Bone marrow (tissue), 2 donors: ENCODE measurements at places on chromosomes 1 and 21.

DNA sequence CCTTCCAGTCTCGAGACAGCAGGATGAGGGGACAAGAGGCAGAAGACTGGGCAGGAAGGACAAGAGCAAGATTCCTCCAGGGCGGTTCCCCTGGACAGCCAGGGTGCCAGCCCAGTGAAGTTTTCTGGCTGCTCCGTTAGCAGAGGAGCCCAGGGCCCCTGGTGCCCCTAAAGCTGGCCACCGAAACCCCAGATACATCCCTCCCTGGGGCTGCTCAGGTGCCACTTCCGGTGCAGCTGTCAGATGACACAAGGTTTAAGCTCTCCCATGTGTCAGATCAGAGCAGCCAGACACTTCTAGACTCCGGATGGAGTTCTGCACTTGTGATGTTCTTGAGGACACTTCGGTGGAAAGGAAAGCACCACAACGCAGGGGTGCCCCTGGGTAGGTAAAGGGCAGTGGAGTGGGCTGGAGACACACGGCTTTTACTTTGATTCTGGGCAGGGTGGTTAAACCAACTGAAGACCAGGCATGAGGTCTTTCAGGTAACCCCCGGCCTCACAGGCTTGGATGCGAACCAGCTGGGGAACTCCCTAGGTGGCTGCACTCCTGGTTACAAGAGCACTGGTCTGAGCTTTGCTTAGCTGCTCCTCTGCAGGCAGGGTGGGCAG lies 85.7 kb downstream of the ITPKB start:
- no peak for DNase-seq

GRCh38 chr1:229888561-229889001 lies 178.5 kb upstream of the GALNT2 start:
- no peak for DNase-seq

DNA sequence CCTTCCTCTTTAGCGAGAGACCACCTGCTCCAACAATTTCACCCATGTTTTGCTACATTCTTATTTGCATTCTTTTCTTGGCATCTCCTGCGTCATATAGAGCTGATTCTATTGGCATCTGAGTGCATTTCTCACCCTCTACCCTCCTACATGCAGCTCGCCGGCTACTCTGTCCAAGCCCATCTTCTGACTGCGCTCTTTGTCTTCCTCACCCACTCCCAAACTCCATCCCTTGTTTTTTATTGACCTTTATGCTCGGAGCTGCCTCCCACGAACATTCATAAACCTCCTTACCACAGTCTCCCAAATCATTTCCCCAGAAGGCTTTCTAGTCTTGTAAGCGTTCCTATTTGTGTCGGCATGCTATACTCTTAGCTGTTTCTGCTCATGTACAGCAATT lies 33.6 kb upstream of the FMN2 start:
- no peak for DNase-seq

DNA sequence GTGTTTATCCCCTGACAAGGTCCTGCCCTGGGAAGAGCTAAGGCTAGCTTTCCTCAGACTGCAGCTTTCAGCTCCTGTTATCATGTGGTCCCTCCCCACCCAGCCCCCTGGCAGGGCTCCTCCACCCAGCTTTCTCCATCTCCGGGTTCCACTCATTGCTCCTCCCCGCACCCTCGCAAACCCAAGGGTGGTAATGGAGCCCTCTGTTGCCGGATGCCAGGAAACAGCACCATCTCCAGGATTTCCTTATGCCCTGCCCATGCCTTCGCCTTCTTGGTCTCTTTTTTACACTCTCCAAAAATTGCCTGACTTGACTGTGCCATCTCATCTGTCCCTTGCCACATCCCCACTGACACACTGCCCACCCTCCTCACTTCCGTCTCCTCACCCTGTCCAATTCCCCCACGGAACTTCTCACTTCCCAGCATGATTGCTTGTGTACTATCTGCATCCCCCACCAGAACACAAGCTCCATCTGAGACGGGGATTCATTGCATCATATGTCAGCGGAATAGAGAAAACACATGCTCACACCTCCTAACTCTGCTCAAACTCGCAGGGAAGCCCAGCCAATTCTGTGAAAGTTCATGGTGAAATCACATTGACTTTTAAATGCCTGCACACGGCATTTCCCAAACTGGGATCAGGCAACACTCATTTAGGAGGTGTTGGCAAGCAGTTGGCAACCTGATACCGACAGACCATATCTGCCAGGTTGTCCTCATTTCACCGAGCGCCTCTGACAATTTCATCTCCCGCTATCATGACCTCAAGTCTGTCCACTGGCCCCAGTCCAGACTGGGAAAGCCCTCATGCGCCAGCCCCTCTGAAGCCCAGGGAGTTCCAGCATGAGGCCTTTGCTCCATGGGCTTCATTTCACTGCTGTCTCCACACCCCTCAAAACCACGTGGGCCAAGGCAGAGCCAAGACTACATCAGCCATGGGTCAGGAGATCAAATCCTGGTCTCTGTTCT lies 201.1 kb downstream of the MATN1 start:
- no peak for DNase-seq

- DNase-seq = no peak
These were observed 597.9 kb upstream of the ADAMTS5 start for GRCh38 chr21:27564684-27565301.

DNA sequence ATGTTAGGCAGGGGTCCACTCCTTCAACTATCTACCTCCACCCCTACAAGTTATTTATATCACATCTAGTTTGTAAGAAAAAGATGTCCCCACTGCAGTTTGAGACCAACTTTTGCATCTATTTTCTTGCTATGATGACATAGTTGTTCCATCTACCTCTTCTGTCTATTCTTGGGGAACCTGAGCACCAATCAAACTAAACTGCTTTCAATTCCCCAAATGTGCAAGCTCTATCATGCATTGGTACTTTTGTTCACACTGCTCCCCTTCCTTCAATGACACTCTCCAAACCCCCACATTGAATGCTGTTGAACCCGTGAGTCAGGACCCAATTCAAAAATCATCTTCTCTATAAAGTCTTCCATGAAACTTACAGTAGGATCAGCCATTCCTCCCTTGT lies 16.0 kb upstream of the FRRS1 start:
- no peak for DNase-seq

GRCh38 chr1:211660718-211661222 lies 14.7 kb downstream of the NEK2 start:
- no peak for DNase-seq

DNA sequence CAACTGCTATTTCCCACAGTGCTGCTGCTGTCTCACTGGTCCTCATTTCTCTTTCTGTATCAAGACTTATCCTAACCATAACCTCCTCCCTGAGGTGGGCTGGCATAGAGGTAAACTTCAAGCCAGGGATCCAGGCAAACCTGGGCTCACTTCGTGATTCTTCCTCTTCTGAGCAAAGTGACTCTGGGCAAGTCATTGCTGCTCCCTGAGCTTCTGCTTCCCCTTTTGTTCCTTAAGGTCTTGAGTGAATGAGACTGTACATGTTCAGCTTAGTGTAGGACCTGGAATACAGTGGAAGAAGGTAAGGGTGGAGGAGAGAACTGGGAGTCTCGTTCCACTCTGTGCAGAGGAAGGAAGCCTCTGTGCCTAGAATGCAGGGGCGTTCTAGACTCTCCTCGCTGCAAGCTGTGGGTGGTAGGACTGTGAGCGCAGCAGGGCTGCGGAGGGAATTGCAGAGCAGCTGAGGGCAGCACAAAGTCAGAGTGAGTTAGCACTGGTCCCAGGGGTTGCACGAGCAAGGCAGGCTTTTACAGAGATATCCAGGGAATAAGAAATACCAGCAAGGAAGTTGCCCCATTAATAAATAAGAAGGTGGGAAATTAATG lies 11.4 kb upstream of the ERI3 start:
- DNase-seq = no peak

- DNase-seq = no peak
These were observed 154.1 kb downstream of the TGFBR3 start for GRCh38 chr1:91731815-91732214.

- DNase-seq = no peak
These were observed 25.1 kb upstream of the PLXNA2 start for GRCh38 chr1:208269338-208269666.

- no peak for DNase-seq
These were observed 94.9 kb upstream of the ETV3 start for GRCh38 chr1:157233131-157233530.

DNA sequence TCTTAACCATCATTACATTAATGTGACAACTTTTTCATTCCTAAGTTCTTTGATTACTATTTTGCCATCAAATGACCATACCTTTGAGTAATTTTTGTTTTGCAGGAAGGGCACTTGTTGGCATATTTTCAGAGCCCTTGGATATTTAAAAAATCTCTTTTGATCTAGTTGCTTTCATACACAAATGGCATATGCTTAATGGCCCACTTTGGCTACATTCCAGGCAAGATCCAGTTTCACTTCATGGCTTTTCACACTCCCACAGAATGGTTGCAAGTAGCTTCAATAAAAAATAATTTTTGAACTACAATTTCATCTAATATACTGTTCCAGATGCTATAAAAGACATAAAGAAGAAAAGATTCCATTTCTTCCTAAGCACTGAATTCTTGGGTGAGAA lies 18.1 kb downstream of the ADAM30 start:
- no peak for DNase-seq

- DNase-seq = no peak
These were observed 108.7 kb upstream of the TTC34 start for GRCh38 chr1:2910211-2910610.

DNA sequence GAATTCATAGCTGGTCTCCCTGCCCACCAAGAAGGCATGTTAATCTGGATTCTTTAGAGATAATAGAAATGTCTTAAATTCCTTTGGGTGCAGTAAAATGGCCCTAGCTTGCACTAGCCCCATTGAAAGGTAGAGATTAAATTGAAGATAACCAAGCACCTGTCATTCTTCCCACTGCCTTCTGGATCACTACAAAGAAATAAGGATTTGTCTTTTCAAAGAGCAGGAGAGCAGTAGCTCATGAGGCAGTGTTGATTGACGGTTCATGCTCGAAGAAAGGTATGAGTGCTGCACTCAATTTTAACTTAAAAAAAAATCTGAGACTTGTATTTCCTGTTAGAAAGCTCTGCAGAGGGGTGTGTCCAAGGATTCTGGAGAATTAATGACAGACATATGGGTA lies 74.9 kb upstream of the F3 start:
- DNase-seq = no peak

- no peak for DNase-seq
These were observed 3.9 kb downstream of the ARHGEF2 start for GRCh38 chr1:155974208-155975115.

GRCh38 chr1:31415658-31416057 lies 2.6 kb downstream of the SERINC2 start:
- no peak for DNase-seq

DNA sequence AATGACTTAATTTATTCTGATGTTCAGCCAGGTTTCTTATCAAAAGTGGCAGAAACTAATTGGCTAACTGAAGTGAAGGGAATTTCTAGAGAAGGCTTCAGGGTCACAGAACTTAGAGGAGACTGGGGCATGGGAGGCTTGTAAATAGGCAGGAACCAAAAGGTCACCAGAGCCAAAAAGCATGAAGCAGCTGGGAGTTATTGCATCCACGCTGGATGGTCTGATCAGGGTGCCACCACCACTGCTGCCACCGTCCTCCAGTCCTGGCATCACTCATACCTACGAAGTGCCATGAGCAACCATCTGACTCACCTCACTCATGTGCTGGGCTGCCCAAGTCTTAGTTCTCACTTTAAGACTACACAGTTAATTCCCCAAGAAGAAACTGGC lies 82.5 kb upstream of the DPH5 start:
- no peak for DNase-seq

DNA sequence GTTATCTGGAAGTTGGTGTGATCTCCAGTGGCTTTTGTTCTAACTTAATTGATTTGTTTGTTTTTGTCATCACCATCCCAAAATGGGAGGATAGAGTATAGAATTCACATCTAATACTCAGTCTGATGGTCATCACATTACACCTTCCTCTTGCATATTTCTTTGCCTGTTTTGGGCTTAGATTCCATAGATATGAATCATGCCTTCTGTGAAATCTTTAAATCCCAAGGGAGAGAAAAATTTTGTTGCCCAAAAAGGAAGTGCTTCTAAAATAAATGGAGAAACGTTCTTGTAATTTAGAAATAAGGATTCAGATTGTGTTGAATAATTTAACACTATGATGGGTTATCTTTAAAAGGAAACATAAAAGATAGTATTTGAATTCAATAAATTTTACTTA lies 446.0 kb upstream of the LRRC7 start:
- no peak for DNase-seq

GRCh38 chr21:39033878-39034589 lies 149.2 kb downstream of the PSMG1 start:
- no peak for DNase-seq

GRCh38 chr1:220997791-220998190 lies 118.5 kb downstream of the HLX start:
- DNase-seq = no peak

DNA sequence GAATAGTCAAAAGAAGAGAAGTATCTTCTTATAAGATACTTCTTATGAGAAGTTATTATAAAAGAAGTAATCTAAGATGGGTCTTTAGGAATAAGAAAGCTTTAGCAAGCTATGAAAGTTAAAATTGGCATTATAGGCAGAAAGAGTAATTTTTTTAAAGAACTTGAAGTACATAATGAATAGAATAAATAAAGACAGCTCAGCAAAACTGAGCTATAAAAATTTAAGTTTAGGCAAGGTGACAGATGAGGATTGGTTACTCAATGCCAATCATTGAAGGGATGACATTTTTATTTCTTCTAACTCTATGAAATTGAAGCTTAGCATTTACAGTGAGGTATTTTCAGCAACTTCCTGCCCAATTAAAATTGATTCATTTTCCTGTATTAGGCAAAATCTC lies 966.8 kb downstream of the BRINP3 start:
- no peak for DNase-seq

GRCh38 chr1:185258676-185259075 lies 58.4 kb downstream of the IVNS1ABP start:
- no peak for DNase-seq

DNA sequence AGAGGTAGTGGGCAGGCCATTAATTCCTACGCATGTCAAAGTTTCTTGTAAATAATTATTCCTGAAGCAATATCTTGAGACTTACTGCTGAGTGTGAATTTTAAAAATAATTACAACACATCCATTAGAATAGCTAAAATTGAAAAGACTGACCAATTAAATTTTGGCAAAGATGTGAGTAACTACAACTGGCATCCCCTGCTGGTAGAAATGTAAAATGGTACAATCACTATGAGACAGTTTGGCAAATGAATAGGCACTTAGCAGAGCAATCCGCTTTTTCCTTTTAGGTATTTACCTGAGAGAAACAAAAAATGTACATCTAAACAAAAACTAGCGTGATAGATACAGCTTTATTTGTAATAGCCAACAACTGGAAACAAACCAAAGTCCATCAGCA lies 798.9 kb downstream of the BRINP3 start:
- DNase-seq = no peak

GRCh38 chr1:173429471-173430402 lies 47.4 kb upstream of the PRDX6 start:
- peak; percentile 19 for DNase-seq

DNA sequence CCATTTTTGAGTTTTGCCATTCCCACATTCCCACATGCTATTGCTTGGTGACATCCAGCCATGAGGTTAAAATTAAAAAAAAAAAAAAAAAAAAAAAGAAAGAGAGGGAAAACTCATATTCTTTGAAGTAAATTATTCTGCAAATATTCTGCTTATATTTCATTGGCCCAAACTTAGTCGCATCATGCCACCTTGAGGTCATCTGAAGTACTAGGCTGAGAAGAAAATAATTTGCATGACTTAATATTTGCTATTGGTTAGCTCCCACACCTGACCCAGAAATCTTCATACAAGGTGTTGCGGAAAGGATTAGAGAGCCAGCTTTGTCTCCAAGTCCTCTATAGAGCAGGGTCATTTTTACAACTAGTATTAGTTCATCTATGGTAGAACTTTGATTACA lies 2206.0 kb downstream of the MRPL39 start:
- DNase-seq = no peak
